ENCODE measurements at places on chromosomes 7 and 10.

DNA sequence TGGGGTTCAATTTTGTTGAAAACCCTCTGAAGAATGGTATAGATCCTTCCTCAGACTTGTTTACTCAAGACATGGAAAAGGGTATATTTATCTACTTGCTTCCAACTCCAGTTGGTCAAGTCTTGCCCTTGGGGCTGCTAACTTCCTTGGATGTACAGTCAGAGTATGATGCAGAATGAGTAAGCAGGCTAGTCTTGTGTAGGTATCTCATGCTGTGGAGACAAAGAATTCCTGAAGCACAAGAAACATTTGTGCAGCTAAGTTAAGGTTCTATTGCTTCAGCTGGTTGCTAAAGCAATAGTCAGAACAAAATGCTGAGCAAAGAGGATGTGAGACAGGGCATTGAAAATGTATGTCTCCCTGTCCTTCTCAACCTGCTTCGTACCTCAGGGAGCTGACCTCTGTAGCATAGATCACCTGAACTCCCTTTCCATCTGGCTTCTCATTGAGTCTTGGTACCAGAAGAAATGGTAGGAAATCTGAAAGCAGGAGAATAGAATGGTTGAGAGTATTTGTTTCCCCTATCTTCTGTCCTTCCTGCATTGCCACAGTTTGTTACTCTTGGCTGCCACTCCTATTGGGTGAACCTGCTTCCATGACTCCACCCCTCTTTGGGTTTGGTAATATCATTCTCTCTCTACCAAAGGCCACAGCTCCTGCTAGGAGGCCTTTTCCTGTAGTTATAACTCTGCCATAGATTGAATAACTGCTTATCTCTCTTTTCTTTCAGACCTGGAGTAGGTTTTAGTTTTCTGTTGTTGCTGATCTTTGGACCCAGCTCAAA is 346.0 kb downstream of the PHF14 start:
- DNase-seq = no peak

DNA sequence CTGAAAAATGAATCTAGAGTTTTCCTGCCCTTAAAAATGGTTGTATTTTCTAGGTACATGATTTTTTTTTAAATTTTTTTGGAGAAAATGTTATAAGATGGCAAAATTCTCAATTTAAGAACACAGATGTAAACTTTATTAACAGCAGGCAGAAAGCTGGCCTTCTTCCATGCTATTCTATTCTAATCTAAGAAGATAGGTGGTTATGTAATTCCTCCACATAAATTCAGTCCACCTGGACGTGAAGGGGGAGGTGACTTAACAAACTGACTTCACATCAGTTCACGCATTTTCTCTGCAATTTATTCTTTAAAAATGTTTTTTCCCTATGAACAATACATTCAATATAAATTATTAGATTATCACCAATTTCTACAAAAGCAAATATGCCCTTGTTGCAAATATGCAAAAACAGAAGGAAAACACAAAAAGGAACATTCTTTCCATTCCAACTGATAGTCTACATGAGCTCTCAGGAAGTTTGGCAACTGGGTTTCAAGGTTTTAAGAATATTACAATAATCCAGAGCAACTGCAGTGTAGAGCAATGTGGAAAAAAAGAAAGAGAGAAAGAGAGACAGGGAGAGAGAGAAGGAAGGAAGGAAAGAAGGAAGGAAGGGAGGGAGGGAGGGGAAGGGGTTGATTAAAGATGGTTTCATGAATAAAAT is 76.8 kb downstream of the HIBADH start:
- DNase-seq = no peak

- DNase-seq = no peak
Measured at GRCh38 chr7:87604264-87604663, 3.6 kb upstream of the ABCB1 start.

DNA sequence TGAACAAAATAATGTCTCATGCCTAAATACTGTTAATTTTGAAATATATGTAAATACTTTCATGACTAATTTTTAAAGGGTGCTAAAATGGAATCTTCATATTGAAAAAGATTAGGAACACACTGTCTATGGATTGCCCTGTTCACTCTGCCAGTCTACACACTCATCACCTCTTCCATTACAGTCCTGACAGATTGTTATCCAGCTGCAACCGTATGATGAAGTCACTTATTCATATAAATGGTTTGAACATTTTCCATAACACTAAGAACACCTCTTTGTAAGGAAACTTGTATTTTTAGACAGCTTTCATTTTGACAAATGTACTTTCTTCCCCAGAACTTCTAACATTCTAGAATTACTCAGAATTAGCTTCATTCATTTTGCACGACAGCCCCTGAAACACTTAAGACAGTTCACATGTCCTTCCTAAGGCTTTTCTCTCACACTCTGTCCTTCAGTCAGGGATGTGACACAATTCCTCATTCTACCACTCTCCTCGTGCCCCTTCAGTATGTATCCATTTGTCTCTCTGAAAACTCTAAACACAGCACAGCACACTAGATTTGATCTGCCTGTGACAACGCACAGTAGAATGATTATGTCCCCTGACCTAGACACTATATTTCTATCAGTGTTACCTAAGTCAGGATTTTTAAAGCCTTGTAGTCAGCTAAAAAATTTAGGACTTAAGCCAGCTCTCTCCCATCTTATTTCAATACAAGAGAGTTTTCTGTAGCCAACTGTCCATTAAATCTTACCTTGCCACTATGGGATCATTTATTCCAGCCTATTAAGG is 71.9 kb downstream of the ORC5 start:
- DNase-seq = no peak

GRCh38 chr10:515674-516073 is 173.8 kb downstream of the DIP2C start:
- DNase-seq = no peak

Data from CD4-positive, CD25-positive, alpha-beta regulatory T cell (primary cell).